Central memory CD4-positive, alpha-beta T cell (primary cell): ENCODE measurements at places on chromosomes 2 and 18.

- no peak for DNase-seq
These were observed 4.1 kb upstream of the RMP24 start for GRCh38 chr18:35968278-35968880.

DNA sequence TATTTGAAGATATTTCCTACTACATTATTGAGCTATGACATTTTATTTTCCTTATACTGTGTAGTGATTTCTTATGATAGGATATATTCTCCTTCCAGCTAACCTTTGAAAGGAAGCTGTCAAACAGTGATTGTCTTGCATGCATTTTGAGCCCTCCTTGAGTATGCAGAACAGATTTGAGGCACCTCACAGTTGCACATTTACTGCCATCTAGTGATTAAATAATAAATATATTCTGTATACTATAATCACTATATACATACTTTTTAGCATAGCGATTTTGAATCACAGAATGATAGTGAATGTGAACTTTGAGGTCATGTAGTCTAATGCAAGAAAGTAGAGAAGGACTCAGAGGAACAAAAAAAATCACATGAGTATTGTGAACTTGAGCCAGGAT lies 268.4 kb upstream of the CDH19 start:
- DNase-seq, result no peak

- DNase-seq, result no peak
These were observed 254.0 kb downstream of the CALCRL start for GRCh38 chr2:187194049-187194448.

DNA sequence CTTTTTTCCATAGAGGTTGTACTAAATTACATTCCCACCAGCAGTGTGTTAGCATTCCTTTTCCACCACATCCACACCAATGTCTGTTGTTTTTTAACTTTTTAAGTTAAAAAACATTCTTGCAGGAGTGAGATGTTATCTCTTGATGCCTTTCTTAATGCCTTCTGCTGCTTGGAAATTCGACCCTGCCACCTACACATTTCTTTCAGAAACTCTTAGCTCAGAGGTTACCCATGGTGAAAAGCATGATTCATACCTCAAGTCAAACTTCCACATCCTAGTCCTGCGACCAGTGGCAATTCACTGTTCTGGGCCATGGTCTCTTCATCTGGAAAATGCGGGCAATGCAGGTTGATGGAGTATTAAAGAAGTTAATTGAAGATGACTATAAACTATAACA lies 12.7 kb upstream of the HNMT start:
- DNase-seq, result no peak

DNA sequence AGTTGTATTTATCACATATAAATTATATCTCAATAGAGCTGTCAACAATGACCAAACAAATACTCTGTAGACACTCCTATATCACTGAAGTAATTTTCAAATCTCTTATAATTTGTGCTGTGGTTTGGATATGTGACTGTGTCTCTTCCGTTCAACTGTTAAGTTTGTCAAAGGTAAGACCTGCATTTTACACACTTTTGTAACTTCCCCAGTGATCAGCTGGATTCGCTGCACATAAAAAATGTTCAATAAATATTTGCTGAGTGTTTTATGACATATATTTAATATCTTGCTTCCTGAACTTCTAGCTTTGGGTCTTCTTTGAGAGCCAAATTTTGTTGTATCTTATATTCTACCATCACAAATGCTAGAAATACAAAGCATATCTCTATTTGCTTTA lies 57.3 kb upstream of the ROCK1 start:
- DNase-seq, result no peak

GRCh38 chr2:141957321-141957720 lies 173.5 kb downstream of the LRP1B start:
- DNase-seq, result no peak

- no peak for DNase-seq
These were observed 19.7 kb downstream of the MIB1 start for GRCh38 chr18:21760321-21760720.
